ENCODE measurements at places on chromosomes 4 and X.

- no peak for DNase-seq
Observed at GRCh38 chrX:30949554-30949953, 60.5 kb upstream of the TAB3 start.

DNA sequence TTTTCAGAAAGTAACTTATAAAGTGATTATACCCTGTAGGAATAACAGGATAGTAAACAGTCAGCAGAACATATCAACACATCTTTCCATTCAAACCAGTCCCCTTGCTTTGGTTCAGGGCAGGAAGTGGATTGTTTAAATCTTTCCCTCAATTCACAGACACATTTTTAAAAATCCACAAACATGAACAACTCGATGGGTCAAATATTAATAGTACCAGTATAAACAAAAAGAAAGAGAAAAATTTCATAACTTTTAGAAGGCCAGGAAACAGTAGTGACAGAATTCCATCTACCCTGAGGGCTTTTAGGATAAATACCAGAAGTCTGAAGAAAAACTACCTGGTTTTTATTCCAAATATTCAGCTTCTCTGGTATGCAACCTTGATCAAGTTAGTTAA lies 1072.8 kb upstream of the PABPC4L start:
- no peak for DNase-seq

GRCh38 chrX:149145845-149146285 lies 359.2 kb downstream of the IDS start:
- DNase-seq, result no peak

GRCh38 chr4:101670897-101671296 lies 119.6 kb upstream of the BANK1 start:
- no peak for DNase-seq

DNA sequence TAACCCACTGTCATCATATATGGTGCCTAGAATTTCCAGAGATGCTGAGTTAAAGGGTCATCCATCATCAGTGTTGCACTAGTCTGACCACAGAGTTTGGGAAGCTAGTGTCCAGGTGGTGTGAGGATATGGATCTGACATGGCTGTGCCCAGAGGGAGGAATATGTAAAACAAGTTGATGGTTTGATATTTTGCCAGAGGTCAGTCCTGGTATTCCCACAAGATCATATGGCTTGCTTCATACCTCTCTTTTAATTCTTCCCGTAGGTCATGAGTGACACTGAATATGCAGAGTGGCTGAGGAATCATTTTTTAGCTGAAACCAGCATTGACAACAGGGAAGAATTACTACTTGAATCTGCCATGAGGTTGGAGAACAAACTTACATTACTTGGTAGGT lies 75.6 kb downstream of the ATP10D start:
- DNase-seq, result no peak

- no peak for DNase-seq
Observed at GRCh38 chr4:54588404-54588803, 69.4 kb upstream of the KIT start.

DNA sequence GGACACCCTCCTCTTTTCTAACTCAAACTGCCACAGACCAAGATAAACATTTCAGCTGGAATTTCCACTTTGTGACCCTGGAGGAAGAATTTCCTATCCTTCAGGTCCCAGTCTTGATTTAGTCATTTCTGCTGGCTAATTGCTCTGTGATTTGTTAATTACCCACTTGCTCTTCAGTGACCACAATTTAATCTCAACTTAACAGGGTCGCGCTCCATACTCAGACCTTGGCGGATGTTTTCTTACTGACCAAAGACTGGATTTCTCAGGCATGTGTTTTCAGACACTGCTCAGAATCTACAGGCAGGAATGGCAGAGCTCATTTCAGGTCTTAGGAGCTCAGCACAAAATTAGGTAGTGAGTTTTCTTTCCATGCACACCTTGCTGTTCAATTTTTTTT lies 188.9 kb downstream of the ASMT start:
- DNase-seq, result no peak

DNA sequence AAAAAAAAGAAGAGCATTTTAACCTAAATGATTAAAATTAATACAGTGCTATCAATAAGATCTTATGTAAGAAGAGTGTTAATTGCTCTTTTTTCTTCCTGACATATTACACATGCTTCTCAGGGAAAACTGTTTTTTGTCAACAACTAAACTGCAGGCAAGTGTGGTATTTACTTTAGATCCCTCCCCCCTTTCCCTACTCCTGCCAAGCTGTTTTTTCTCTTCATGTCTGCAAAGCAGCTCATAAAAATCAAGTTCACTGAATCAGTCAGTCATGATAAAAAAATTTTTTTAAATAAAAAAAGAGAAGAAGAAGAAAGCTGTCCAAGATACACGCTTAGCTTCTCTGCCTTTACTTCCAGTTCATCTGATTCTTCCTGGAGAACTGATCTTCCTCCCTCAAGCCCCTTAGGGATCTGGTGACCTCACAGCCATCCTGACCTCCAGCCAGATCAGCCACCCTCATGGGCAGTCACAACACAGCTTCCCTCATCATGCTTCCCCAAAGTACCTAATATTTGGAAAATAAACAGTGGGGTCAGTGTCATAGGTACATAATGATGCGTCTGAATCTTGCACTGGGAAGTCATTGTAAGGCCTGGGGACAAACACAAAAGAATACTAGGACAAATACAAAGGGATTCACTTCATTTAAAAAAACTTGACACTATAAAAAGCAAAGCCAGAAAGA lies 87.0 kb downstream of the ZNF827 start:
- no peak for DNase-seq

DNA sequence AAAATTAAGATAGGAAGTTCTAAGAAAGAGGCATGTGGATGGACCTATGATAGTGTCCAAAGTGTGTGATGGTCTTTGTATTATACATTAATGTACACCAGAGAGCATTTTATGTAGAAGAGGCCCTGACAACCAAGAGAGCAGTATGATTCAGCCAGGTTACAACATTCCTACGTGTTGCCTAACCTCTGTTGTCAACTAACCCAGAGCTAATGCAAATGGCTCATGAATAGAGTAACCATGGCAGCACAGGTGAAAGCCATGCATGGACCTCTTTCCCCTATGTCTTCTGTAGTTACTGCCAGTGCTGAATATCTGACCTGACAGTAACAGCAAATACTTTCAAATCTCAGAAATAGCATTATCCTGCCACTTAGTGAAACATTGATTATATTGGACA lies 255.6 kb downstream of the NDST4 start:
- DNase-seq, result no peak

DNA sequence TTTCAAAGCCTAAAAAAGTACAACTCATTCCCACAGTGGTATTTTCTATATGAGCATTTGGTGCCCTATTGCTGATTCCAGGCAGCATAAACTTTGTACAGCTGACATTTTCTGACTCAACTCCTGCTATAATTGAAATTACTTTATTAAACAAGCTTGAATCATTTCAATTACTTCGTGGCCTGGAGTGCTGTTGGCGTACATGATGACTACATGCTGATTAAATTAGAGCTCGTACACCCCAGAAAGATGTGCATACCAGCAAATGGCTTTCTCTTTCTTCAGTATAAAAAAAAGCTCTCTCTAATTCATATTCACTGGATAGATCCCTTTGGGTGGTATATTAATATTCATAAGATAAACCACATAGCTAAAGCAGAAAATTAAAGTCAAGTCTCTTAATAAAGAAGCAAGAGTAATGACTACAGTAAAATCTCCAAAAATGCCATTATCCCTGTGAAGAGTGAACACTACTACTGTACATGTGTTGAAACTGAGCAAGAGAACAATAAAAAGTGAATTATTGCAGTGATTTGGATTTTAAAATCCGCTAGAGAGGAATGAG lies 245.0 kb upstream of the IGFBP7 start:
- no peak for DNase-seq

DNA sequence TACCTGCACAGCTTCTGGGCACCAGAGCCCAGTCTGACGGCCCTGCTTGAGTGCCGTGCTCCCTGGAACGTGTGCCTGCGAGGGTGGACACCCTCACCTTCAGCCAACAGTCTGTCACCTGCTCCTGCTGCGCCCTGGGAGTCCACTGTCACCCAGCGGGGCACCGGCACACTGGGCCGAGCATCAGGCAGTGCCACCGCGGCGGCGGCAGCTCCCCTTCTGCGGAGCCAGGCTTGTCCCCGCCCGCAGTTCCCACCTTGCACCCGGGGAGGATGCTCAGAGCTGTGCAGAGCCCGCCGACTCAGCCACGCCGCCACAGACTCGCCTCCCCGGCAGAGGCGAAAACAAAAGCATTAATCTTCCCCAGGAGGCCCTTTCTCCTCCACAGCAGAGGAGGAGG lies 86.8 kb downstream of the ABLIM2 start:
- no peak for DNase-seq

DNA sequence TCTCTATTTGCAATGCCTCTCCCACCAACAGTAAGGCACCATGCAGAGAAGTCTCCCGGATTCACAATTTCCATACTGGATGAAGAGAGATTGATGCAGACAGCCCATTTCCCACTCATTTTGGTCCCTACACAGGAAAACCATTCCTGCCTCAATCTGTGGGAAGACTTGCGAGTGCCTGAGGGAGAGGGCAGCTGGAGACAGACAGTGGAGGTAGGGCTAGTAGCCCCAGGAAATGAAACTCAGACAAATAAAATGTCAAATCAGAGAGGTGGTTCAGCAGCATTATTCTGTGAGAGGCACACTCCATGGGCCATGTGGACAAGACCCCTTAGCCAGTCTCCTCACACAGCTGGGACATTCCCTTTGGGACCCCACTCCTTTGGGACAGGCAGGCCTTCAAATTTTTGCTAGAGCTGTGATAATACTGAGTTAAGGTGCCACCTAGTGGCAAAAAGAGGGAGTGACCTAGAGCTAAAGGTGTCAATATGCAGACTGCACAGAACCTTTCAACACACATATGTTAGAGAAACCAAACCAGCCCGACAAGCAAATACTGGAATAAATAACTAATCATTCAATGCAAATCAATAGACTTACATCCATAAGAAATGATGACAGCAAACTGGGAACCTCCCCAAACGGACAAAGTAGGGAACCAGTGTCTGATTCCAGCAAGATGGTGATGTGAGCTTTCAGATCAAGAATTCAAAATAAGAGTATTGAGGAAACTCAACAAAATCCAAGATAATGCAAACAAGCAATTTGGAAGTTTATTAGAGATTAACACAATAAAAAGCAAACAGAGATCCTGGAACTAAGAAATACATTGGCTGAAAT lies 1865.3 kb upstream of the AGA start:
- no peak for DNase-seq

GRCh38 chr4:183580370-183580769 lies 75.5 kb downstream of the ING2 start:
- DNase-seq, result no peak

DNA sequence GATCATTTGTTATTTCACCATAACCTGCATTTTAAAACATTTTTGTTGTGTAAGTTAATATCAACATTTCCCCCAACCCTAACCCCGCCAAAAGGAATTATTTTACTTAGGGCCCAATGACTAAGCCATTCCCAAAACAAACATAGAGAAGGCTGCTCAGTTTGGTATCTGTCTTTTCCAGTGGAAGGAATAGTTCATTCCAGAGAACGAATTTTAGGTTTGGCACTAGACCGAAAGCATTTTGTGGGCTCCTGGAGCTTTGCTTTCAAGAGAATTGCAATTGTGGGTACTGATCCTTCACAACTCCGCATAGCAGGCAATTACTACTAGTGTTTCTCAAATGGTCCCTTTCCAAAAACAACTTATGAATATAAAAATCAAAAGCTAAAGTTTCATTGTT lies 226.7 kb upstream of the MAD2L1 start:
- DNase-seq, result no peak

DNA sequence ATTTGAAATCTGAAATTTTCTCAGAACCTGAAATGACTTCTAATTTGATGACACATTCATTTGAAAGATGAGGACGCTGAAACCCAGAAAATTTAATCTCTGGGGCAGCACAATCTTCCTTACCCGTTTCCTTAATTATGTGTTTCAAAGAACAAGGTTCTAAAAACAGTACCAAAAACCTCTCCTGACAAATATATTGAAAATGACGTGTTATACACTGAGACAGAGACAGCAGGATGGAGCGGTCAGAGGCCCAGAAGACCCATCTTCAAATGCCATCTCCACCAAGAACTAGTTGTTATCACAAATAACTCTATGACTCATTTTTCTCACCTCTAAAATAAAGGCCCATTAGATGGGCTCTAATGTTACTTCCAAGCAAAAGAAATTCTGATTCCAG lies 177.3 kb downstream of the NSUN7 start:
- no peak for DNase-seq

- no peak for DNase-seq
Observed at GRCh38 chr4:98528882-98529281, 129.5 kb downstream of the TSPAN5 start.

- DNase-seq, result no peak
Observed at GRCh38 chr4:47390428-47391125, 72.9 kb downstream of the COMMD8 start.

GRCh38 chr4:112296949-112297880 lies at the start of gene ALPK1:
Gene ALPK1 (plus strand): TSS chr4:112297369.
- no peak for DNase-seq

- no peak for DNase-seq
Observed at GRCh38 chr4:186330368-186330767, 64.4 kb downstream of the F11 start.

DNA sequence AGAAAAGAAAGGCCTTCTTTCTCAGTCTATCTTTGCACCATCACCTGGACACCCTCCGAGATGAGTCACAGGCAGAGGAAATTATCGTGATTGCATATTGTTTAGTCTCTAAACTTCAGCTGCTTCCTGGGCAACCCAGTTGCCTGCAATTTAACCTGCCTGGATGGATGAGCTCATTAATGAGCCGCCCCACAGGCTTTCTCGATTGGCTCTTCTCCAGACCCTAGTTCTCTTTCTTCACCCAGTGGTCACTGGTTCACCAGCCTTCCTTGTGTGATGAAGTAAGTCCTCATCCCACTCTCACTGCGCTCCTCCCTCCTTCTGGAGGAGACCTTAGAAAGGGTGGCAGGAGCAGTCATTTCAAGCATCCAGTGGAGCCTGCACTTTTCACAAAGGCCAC lies 94.4 kb downstream of the SOWAHB start:
- DNase-seq, result peak; percentile 78

DNA sequence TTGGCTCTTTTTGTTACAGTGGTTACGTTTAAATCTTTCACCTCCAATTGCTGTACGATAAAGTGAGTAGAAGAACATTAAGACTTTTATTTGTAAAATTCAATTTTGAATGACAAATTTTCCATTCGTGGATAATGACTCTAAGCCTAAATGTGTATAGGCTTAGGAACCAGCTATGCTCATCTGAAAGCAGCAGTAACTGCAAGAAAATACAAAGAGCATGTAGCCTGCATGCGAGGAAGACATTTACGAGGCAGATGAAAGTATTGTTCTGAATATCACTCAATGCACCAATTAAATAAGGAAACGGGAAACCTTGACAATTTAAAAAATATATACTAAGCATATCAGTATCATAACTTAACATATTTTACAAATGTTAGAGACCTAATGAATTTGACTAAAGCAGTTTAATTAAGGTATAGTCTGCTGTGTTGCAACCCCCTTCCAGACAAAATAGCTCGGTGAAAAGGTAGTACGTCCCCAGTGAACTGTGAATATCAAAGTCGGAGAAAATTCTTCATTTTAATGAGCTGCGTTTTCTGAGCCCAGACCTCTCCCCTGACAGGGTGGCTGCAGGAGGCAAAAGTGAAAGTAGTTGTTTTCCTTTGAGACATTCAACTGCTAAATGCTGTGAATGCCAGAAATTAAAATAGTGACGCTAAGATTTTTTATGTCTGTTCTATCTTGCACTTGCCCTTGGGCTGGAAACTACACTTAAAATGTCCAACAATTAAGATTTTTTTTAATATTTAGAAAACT lies 1236.5 kb upstream of the TENM3 start:
- DNase-seq, result no peak

Measured in RWPE2 (cell line).